ENCODE measurements at places on chromosomes 12 and 14.

DNA sequence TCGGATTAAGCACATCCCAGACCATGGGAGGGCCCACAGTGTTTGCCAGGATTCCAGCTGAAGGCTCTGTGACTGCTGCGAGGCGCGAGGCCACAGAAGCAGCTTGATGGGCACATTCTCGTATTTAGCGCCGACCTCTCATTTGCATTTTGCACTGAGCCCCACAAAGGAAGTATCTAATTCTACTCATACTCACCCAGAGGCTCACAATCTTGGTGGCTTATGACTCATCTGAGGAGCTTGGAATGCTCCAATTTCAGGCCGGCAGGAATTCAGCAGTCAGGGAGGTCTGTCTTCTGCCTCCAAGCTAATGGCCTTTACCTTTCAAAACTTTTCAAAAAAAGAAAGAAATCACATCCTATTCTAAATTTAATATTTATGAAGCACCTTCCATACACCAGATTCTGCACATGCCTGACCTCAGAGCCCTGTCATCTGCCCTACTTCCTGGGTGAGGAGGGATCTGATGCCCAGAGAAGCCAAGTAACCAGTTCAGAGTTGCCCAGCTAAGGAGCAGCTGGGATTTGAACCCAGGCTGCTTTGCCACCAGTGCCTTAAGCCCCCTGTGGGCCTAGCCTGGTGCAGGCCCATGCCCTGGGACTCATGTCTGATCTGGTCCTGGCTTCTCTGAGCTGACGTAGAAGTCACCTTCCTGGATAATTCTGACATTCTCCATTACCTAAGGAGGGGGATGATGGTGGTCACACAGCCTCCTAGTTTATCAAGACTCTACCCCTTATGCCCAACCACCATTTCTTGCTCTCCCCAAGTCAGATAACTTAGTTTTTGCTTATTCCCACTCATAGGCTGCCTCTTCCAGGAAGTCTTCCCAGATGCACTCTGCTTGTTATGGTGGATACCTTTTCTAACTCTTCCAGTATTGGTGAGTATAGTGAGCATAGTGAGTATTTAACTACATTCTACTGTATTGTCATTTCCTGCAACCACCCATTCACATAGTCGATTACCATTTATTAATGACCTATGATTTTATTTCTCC, 198.9 kb downstream of the RBM19 start:
- DNase-seq: no peak

- no peak for DNase-seq
Observed at GRCh38 chr12:21234395-21234794, 100.3 kb downstream of the SLCO1A2 start.

- DNase-seq: no peak
Observed at GRCh38 chr14:54890788-54891187, 11.8 kb downstream of the GCH1 start.

DNA sequence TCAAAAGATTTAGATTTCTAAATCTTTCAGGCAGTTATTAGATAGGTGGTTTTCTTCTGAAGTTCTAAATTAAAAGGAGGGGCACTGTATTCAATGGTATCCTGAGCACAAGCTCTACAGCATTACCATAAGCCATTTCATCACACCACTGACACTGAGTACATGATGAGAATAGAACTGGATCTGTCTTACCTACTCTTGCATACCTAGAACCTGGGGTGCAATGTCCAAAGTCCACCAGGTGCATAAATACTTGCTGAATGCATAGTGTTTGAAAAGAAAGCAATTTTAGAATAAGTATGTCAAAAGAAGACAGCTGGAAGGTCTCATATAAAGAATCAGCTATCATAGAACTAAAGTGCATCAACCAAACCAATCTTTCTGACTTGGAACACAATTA, 85.5 kb upstream of the ACTN1 start:
- no peak for DNase-seq

- no peak for DNase-seq
Observed at GRCh38 chr14:101895256-101895655, 69.1 kb upstream of the DYNC1H1 start.

- no peak for DNase-seq
Observed at GRCh38 chr12:26651566-26652188, 181.3 kb downstream of the ITPR2 start.

GRCh38 chr14:41548666-41549065, 58.0 kb upstream of the LRFN5 start:
- no peak for DNase-seq

- DNase-seq: no peak
Observed at GRCh38 chr14:104929268-104930230, 4.9 kb downstream of the PLD4 start.

DNA sequence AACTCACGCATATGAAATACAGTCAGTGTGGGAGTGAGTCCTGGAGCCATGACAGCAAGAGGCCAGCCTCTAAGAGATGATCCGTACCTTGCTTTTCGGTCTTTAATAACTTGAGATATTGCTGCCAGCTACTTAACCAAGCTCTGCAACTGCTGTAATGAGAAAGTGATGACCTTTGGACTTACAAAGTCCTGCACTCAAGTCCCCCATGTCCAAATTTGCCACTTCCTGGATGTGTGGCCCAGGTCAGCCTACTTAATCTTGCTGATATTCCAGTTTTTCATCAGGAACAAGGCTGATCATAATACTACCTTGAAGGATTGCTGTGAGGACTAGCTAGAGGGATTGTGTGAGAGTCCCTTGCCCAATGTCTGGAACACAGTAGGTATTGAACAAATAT, 33.8 kb upstream of the DUSP6 start:
- DNase-seq: no peak

- no peak for DNase-seq
Observed at GRCh38 chr14:106051796-106052195, 525.4 kb downstream of the TMEM121 start.

- no peak for DNase-seq
Observed at GRCh38 chr12:26666286-26666685, 166.7 kb downstream of the ITPR2 start.

DNA sequence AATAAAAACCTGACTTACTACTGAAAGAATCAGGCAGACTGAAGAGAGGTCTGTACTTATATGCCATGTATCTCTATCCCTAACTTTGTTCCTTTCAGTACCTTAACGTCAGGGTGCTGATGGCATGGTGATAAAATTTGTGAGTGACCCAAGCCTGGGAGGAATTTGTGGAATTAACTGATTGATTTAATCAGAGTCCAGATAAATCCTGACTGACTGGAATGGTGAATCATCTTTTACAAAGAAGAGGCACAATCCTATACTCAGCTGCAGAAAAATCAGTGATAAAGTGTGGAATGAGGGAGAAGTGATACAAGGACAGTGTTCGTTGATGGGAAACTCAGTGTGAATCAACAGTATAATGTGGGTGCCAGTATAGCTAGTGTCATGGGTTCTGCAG, 3.7 kb downstream of the TDG start:
- DNase-seq: no peak

DNA sequence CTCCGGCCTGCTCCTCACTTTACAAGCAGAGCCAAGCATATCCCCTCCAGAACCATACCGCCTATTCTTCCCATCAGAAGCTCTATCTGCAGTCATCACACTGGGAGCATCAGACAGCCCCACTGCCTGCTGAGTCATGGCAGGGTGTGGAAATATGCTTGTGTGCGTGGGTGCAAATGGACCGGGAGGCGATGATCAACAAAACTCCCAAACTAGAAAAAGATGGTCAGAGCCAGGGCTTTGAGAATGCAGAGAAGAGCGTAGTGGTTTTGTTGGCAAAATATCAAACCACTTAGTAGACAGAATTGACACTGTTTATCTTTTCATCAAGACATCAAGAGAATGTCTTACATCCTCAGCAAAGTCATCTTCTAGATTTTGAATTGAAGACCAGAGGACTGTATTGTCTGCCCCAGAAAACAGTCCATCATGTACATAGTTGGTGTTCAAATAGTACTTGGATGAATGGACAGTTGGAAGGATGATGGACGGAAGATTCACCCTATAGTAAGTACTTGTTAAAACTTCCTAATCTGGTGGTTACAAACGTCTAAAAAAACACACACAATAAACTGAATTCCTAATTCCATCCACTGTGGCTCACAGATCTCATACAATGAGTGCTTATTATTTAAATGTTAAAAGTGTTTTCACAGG, 54.9 kb downstream of the VWF start:
- peak; percentile 26 for DNase-seq

DNA sequence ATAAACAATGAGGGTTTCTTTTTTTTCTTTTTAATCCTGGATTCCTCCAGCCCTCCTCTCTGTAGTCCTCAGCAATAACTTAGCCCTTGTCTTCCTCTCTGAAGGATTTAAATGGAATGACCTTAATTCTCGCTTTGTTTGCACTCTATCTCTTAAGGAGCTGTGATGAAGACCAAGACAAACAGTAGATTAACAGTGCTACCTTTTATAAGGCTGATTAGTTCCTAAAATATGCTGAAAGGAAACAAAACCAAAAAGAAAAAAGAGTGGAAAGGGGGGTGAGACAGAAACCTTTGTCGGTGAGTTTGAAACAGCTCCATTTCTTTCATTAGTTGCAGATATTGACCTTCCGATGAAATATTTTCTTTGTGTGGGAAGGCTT, 38.7 kb upstream of the PTCSC3 start:
- DNase-seq: no peak

- DNase-seq: no peak
Observed at GRCh38 chr12:115511986-115512711, 765.3 kb downstream of the MED13L start.

DNA sequence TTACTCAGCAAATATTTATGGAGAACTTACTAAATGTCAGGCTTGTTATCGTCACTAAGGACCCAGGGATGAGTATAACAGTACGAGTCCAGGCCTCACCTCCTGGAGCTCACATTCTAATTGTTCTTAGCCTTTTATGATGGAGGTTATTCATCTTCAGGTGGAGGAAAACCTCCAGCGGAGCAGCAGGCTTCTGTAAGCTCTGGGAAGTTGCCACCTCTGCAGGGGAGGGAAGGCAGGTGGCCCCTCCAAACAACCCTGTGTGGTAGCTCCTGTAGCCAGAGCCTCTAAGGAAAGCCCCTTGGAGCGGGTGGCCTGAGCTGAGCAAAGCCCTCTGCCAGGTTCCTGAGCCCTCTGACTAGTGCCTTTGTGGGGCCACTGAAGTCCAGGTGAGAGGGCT, 104.1 kb downstream of the SMOC1 start:
- no peak for DNase-seq

DNA sequence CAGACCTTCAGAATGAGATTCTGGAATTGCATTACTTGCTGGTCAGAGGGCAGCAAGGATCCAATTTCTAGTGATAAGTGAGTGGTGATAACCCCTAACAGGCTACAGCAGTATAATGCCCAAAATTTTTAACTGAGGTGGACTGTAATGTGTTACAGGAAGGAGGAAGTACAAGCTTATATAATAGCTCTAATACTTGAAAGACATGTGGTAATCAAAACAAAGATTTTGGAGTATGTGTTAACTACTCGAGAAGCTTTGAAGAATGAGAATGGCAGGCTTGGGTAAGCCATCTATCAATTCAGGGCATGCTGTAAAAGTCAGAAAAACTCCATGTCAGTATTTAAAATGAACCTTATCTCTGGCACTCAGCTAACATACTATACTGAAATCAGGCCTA, 70.5 kb downstream of the ANKS1B start:
- no peak for DNase-seq

DNA sequence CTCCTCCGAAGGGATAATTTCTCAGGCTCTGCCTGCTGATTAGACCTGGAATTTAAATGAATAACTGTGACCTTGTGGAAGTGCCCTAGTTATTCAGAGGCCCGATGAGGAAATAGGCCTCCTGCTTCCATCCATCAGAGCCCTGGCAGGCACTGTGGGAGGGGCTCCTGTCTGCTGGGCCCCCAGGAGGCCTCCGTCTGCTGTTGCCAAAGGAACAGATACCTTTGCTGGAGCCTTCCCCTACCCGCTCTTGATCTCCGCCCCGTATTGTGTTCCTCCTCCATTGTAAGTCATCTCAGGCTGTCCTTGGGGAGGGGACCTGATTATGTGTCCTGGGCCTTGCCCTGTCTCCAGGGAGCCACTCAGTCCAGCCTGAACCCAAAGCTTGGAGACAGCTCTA, 112.3 kb downstream of the NRXN3 start:
- DNase-seq: no peak

GRCh38 chr12:55974308-55974730, 441 bp downstream of the RAB5B start:
- peak; percentile 47 for DNase-seq

Measured in activated CD4-positive, alpha-beta T cell treated with anti-CD3 and anti-CD28 coated beads for 4 hours (primary cell).